ENCODE measurements at places on chromosomes 16 and 17.

GRCh38 chr17:73096866-73097265 is 4.4 kb upstream of the SLC39A11 start:
- no peak for DNase-seq

DNA sequence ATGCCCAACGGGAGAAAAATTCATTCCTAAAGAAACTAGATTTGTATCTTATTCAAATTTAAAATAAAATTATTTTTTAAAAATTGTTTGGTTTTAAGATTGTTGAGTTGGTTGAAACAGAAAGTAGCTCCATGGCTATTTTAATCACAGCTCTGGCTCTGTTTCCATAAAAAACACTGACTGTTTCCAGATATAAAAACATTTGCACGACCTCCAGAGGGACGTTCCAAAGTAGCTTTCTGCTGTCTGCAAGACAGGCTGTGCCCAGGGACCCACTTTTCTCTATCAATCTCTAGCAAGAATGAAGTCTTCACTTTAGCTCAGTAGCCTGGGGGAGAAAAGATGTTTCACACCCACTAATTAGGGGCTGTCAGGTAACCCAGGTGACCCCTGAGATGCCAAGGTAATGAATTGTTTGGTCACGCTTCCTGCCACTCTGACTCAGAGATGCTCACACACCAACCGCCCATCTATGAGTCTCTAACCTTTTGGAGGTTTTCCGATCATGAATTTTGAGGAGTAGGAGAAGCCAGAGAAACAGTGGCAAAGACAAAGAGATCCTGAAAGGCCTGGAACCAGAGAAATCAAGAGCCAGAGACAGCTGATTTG is 220.1 kb upstream of the SOX9 start:
- DNase-seq, result no peak

- DNase-seq, result no peak
Measured at GRCh38 chr17:2482218-2482617, 29.5 kb downstream of the METTL16 start.

GRCh38 chr16:86501989-86502855 is 8.1 kb upstream of the FOXF1 start:
- DNase-seq, result no peak

GRCh38 chr16:49821156-49821555 is 34.8 kb downstream of the ZNF423 start:
- DNase-seq, result no peak

DNA sequence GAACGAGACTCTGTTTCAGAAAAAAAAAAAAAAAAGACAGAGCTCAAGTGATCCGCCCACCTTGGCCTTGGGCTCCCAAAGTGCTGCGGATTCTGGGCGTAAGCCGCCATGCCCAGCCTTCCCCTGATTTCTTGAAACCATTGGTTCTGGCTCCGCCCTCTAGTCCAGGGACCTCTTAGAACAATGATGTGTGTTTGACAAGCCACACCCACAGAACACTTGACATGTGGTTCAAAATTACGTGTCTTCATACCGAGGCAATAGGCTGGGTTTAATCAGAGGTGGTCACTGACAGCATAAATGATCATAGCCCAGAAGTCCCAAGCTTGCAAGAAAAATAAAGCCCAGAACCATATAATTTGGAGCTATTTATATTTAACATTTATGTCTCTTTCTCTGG is 23.0 kb downstream of the KNOP1 start:
- DNase-seq, result no peak

- no peak for DNase-seq
Measured at GRCh38 chr17:7558544-7559319, at the start of gene TNFSF13. Gene TNFSF13, plus strand, starts transcription at chr17:7558750. Its CDS starts 290 bp downstream, at chr17:7559040.

DNA sequence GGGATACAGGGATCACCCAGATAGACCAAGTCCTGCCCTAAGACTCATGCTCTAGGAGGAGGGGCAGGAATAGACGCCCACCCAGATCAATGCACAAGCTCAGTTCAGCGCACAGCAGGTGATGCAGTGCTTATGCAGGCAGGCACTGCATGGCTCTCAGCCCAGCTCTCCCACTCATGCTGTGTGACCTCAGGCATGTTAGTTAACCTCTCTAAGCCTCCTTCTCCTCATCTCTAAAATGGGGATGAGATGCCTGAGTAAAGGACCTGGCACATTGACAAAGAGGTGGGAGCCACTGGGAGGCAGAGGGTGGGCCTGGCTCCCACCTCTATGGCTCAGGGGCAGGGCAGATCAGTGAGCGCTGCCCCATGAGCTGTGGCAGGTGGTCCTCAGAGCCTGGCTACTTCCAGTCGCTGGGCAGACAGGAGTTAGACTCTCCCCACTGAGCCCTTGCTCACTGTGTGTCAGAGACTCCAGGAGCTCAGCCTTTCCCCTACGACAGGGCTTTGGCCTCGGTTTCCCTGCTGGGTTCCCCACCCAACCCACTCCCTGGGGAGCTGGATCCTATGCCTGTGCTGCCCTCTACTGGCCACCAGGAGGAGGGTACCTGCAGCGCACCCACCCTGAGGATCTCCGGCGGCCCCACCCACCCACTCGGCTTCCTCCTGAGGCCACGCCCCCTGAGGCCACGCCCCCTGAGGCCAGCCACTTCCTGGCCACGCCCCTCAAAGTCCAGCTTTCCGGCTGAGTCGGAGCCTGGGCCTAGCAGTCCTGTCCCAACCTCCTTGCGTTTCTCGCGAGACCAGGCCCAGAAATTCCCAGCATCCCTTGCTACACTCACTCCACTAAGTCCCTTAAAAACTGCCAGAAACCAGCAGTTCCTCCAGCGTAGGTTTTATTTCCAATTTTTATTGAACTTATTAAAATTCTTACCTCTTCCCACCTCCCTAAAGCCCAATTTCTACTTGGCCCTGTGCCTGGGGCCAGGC is 196.1 kb downstream of the GSG1L start:
- DNase-seq, result peak; percentile 16

DNA sequence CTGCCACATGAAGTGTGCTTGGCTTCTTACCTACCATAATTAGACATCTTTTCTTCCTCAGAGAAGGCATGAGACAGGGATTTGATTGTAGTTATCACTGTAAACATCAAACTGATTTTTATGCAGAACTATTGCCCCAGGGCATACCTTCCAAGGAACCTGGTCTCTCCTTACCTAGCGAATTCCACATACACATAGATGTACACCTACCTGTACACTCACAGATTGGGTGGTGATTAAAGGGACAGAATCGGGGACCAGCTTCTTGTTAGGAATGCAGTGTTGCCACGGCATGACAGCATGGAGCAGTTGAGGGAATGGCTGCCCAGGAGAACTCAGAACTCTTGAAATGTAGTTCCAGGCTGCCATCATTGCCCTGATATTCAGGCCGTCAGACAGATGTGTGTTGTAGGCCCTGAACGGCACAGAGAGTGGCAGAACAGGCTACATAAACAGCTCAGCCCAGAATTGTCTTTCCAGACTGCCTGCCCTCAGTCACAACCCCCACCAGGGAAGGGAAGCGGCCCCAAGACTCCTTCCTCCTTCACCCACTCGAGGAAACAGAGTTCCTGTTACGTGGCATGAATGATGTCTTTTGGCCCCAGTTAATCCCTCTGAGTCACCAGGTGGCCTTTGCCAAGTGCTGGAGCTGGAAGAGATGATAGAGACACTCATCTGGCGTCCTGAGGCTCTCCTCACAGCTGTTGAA is 17.8 kb upstream of the NAGLU start:
- DNase-seq, result no peak

DNA sequence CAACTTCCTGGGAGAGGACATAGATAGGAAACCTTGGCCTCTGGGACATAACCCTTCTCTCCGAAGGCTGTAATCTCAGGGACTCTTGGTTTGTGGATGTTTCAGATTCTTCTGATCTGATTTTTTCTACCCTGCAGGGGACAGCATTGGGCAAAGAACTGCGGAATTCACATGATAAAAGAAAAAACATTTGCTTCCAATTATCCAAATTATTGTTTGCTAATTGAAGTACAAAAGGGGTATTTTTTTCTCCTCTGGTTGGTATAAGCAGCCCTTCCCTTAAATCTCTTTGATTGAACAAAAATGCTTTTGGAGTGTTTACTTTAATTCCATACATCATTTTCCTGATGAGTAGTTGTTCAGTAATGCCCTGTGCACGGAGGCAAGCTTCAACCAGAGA is 251.7 kb upstream of the IRX3 start:
- DNase-seq, result no peak

- no peak for DNase-seq
Measured at GRCh38 chr16:31376705-31377104, 16.4 kb upstream of the ITGAD start.

GRCh38 chr17:40327244-40327729 is 18.3 kb downstream of the RARA start:
- DNase-seq, result no peak

DNA sequence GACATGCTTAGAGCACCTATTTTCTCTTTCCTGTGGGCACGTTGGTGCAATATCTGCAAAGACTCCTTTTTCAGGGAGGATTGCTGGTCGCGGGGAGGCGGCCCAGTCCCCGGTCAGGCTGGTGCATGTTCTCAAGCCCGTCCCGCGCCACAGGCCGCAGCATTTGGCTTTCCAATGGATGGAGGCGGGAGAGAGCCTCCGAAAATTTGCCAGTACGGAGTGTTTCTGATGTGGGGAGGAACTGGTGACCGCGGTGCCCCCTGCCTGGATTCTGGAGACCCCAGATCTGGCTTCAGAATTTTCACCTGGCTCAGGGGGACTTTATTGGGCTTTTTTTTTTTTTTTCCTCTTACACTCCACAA is 2.3 kb downstream of the CMIP start:
- no peak for DNase-seq

DNA sequence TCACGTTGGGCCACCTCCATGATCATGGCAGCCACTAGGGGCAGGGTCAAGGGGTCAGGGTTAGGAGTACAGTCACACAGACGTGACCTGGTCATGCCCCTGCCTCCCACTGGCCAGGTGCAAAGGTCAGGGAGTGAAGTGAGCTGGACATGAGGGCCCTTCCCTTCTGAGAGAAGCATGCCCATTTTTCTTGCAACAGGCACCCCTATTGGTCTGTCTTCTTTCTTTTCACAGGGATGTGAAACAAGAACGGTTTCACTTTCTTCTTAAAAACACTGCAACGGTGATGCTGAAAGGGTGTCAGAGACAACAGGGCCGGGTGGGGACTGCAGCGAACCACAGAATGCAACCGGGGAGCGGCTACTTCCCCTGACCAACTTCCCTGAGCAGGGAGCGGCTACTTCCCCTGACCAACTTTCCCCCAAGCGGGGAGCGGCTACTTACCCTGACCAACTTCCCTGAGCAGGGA is 52.1 kb upstream of the DOC2B start:
- no peak for DNase-seq

DNA sequence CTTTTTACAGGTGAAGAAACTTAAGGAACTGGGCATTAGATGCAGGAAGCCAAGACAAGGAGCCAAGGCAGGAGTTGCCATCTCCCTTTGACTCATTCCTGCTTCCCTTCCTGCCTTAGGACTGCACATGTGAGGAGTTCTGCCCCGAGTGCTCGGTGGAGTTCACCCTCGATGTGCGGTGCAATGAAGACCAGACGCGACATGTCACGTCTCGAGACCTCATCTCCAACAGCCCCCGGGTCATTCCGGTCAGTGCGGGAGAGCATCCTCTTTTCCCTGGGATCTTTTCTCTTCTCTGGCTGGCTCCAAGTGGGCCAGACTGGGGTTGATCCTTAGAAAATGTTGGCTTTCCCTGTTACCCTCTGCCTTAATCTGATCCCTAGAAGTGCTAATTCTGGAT is 6.6 kb downstream of the POLR2C start:
- DNase-seq, result no peak

- no peak for DNase-seq
Measured at GRCh38 chr17:74831444-74832146, 28.1 kb downstream of the GRIN2C start.

DNA sequence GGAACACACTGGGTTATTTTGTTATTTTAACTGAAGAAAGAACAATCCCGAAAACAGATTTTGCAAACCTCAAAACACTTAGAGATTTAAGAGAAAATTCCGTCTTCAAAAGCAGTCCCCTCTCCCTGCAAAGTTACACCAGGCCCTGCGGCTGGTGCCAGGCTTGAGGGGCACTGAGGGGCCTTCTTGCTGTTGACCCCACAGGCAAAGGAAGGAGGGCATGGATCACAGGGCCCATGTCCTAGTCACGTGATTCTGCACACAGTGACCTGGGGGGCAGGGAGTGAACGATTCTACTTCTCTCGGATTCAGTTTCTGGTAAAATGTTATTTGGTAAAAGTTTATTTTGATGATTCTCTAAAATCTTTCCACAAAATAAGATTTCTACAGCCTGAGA is 55.3 kb upstream of the FASN start:
- DNase-seq, result no peak

GRCh38 chr16:70646260-70647241 is at the start of gene IL34:
Gene IL34, plus strand, starts transcription at chr16:70646559. Its CDS starts 389 bp downstream, at chr16:70646948.
- DNase-seq, result no peak

GRCh38 chr17:5585836-5586521 is 1.7 kb upstream of the NLRP1 start:
- DNase-seq, result peak; percentile 17

DNA sequence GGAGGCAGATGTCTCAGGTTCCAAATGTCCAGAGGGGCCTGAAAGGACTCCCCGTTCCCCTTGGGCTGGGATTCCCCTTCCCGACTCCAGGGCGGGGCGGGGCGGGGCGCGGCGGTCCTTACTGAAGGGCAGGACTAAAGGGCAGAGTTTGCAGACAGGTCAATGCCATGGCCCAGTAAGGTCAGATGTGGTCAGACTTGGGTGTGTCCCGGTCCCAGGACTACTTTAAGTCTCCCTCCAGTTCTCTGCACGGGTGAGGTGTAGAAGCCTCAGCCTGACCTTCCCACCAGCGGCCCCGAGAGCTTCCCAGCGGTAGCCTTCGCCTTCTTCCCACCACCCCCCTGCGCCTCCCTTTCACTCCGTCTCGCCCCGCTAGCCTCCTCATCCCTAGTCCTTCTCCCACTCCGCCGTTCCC is 532 bp downstream of the KDM6B start:
- DNase-seq, result peak; percentile 56

GRCh38 chr16:48172682-48173081 is 16.9 kb upstream of the ABCC12 start:
- no peak for DNase-seq

DNA sequence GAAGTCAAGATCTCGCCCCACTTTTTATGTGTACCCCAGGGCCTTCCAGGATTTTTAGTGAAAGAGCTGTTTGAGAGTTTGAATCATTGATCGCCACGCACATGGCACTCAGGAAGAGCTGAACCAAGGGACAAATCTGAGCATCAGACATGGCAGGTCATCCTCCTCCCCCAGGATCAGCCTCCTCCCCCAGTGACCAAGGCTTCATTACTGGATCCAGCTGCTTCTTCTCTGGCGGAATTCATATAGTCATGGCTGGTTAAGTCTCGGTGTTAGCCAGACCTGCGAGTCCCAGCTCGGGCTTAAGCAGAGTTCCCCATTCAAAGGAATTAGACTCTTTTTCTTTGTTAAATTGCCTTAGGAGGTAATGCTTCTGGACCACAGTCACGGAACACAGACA is 32.5 kb downstream of the CDRT4 start:
- no peak for DNase-seq

Measured in stimulated activated naive CD4-positive, alpha-beta T cell treated with Interleukin-2 at 50 U/mL for 16 hours (primary cell).